NCI-H1436 (cell line): ENCODE measurements at places on chromosomes 5 and 9.

DNA sequence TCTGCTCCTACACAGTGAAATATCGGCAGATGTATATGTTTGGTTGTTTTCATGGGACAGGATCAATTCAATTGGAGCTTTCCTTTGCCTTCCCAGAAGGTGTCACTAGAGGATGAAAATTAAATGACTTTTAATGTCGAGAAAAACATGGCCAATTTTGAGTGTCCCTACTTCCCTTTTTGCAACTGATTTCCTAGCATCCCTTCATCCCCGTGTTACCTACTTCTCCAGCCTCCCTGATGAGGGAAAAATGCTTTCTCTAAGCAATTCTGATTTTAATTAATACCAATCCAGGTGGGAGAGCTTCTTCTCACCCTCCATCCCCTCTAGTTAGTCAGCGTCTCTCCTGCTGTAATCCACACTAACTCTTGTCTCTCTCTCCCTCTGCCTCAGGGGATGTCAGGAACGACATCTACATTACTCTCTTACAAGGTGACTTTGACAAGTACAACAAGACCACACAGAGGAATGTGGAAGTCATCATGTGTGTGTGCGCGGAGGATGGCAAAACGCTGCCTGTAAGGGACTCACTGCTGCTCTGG lies 64.9 kb downstream of the DOCK2 start:
- no peak for DNase-seq

- DNase-seq = no peak
Observed at GRCh38 chr5:97842687-97843086, 659.6 kb upstream of the RIOK2 start.

DNA sequence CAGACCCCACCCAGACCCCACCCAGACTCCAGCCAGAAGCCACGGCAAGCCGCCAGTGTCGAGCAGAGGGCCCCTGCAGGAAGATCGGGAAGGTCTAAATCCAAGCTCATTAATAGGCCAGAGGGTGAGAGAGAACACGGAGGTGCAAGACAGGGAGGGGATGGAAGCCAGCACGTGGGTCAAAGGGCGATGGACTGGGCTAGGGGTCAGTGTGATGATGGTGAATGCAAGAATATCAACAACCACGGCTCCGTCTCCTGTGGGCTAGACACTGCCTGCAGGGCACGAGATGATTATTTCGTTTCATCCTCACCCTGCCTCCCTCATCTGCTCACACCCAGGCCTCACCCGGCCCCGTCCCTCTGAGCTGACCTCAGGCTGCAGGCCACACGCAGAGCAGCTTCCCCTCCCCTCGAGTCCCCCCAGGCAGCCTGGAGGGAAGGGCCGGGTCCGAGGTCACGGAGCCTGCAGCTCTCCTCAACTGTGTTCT lies 122.0 kb downstream of the COL23A1 start:
- DNase-seq = no peak

DNA sequence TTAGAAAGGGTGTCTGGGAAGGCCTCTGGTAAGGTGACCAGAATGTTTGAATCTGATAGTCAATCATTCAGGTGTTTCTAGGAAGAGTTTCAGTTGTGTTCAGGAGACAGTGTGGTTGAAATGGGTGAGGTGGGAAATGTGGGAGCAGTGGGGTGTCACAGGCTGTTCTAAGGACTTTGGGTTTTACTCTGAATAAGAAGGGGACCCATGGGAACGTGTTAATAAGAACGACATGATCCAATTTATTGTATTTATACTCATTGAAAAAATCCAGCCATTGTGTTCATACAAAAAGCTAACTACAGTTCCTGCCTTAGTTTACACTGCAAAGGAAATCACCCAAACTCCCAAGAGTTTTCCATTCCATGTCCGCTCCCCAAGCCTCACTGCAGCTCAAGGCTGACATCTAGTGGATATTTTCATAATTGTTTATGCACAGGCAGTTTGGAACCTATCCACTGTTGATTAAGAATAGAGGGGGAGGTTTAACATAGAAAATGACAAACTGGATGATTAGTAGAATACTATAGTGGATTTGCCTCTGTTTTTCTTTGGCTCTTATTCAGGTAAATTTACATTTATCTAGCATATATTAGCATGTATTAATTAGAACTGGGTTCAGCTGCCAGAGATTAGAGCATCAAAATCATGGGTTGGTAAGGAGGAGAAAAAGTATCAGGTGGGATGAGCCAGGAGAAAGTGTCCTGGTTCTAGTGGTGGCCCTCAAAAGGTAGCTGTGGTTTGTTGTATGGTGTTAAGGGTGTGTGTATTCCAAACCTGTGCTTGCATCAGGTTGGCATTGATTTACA lies 17.7 kb downstream of the CAVIN4 start:
- DNase-seq = peak; percentile 55

DNA sequence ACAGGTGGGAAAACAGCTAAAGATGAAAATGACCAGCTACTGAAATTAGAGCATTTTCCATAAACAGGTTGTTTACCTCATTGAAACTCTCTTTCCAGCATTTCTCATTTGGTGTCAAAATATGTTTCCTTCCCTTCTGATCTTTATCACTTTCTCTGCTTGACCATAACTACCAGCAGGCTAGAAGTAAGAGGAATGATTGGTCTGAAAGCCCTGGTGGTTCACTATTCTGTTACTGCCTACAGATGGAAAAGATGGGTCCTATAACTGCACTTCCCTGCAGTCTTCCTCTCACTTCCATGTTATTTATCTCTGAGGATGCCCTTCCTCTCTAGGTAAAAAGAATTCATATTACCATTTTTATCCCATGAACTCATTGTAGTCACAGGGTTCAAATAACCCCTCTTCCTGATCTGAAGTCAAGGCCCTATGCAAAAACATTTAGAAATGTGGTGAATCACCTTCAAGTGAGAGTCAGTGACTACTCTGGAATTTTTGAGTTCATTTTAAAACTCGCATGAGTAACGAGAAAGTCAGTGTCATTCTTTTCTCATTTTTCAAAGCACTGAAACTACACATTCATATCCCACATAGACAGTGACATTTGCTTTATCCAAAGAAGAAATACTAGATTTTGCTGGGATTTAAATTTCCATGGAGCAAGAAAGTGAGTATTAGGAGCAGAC lies 51.7 kb downstream of the ZNF474 start:
- no peak for DNase-seq

- DNase-seq = no peak
Observed at GRCh38 chr5:168291964-168292785, 730 bp downstream of the WWC1 start.

GRCh38 chr5:1031306-1031959 lies 22.8 kb downstream of the NKD2 start:
- no peak for DNase-seq

DNA sequence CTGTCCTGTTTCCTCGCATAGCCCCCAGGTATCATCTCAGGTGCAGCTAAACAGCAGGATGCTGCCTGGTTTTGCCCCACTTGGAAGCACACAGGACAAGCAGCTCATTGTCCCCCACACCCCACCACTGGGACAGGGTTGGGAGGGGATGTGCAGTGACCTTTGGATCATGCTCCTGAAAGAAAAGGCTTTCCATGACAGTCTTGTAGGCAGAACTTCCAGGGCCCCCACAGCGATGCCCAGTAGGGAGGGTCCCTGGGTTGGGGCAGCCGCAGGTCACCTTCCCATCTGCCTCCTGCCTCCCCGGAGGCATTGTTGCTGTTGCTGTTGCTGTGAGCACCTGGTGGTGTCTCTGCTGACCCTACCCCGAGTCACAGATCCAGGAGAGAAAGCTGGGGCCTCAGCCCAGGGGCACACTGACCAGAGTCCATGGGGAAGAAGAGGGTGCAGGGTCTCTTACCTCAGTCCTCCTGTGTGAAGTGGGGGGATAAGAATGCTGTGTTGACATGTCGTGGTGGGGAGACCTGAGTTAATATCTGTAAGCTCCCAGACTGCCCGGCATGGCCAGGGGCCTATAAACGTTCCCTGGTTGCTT lies 8.5 kb downstream of the CEP72 start:
- DNase-seq = no peak

DNA sequence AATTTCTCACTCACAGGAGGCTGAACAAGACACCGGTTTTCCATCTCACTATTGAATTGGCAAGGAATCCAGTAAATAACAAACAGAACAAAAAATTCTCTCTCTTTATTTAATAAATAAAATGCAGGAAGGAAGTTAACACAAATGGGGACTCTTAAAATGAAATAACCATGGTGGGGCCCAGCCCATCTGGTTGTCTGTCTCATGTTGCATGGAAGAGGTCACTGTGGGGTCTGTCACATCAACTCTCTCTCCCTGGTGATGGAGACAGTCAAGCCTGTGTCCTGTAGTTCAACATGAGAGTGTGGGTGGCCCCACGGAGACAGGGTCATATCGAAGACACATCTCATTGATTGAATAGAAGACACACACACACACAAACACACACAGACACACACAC lies 297.7 kb downstream of the IRX2 start:
- no peak for DNase-seq
